ENCODE measurements at places on chromosomes 7 and 10.

DNA sequence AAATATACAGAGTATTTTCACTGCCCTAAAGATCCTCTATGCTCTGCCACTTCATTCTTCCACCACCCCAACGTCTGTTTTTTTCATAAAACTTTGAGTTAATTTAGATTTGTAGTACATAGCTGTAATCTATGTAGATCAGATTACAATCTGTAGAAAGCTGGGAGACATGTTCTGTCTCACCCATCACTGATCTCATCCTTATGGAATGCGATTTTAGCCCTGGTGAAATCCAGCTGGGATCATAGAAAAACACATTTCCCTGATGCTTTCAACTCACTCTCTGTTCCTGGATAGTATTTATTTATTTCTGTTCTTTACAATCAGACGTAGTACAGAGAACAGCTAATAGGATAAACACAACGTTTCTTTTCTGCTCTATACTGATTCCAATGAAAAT lies 521.0 kb downstream of the KIF20B start:
- no peak for DNase-seq

DNA sequence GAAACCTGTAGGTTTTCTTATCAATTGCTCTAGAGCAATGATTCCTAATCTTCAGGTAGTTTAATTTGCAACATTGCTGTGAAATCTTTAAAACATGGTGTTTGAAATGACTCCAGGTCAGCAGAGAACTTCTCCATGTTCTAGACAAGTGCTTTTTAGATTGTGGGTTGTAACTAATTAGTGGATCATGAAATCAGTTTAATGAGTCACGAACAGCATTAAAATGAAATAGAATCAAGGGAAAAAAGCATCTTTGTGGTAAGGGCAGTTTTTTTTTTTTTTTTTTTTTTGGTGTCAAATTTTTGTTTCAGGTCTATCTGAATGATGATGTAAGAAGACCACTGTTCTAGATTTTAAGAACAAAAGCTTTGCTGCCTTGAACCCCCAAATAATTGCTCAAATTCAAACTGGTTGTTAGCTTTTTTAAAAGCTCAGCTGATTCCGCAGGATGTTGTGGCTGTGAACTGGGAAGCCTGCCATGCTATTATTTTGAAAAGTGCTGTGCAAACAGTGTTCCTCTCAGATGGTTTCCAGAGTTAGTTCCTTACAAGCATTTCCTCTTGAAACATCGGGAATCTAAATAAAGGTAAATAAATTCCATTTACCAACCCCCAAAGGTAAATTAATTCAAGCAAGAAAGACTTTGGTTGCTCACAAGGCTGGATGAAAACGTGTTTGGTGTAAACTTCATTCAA lies 13.1 kb upstream of the PDK4 start:
- no peak for DNase-seq

DNA sequence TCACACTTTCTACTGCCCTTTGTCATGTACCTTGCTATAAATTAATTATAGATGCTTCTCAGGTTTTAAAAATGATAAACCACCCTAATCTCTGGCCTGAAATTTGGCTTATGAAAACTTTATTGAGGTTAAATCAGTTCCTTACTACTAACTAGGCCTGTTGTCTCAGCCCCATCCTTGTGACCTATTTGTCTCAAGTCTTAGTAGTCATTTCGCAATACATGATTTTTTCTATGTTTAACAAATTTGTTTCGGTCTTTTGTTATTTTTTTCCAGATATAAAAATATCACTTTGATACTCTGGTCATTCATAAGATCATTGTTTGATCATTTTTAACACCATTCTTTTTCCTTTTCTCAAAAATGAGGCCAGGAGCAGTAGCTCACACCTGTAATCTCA lies 411.6 kb downstream of the GFRA1 start:
- DNase-seq, result no peak

DNA sequence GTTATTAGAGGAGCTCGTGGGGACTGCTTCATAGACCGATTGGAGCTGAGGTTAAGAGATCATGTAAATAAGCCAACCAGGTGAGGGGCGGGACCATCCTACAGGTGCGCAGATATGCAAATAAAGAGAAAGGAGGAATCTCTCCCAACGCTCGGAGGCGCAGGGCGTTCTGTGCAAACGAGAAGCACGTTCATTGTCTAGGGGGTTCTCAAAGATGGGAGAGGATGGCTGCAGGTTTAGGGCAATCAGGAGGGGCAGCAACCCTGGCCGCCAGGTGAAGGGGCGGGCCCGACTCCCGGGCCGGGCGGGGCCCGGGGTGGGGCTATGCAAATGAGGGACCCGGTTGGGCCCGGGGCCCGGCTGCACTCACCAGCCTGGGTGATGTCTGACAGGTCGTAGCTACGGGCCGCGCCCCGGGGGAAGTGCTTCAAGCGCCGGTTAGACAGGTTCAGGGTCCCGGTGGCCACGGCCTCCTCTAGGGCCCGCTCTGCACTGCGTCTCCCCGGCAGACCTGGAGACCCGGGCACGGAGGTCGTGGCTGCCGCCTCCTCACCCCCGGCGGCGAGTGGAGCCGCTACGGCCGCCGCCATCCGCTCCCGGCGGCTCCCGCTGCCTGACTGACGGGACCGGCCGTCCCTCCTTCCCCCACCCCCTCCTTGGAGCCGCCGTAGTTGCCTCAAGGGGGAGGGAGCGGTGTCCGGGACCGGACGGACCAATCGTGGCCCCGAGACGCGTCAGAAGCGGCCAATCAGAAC lies at the start of gene LRCH4:
LRCH4 (minus strand) TSS at position 619 of the 755 bp plus-strand sequence; CDS start at position 590, 29 bp downstream.
- peak; percentile 45 for DNase-seq

- no peak for DNase-seq
These were observed 33.7 kb downstream of the NRBF2 start for GRCh38 chr10:63166742-63167258.

GRCh38 chr10:109926061-109926745 lies 2.9 kb upstream of the XPNPEP1 start:
- DNase-seq, result no peak

DNA sequence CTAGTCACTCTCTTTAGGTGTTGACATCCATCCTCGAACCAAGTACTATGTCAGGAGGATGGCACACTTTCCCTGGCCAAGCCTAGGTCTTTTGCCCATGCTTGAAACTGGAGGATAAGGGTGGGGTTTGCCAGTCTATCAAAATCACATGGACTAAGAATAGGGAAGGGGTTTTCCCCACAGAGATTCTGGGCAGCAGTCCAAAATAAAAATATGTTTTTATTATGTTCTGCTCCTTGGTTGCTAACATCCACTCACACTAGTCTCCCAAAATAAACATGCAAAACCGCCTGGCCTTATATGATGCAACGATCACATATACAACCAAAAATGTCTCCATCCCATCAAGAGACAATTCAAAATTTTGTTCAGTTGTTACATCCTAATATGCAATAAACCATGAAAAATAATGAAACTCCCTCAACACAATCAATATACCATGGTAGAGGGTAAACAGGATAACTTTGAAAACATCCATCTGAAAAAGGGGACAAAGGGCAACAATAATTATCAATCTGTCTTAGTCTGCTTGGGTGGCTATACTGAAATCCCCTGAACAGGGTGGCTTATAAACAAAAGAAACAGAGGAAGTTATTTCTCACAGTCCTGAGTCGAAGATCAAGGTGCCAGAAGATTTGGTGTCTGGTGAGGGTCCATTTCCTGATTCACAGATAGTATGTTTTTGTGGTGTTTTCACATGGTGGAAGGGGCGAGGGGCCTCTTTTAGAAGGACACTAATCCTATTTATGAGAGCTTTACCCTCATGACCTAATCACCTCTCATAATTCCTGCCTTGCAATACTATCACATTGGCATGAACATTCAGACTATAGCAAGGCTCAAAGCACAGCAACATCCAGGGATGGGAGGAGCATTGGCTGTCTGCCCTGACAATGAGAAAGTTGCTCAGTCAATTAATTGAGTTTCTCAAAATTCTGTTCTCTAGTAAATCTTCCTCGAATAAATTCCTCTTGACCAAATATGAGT lies 159.3 kb downstream of the ETV1 start:
- DNase-seq, result no peak

DNA sequence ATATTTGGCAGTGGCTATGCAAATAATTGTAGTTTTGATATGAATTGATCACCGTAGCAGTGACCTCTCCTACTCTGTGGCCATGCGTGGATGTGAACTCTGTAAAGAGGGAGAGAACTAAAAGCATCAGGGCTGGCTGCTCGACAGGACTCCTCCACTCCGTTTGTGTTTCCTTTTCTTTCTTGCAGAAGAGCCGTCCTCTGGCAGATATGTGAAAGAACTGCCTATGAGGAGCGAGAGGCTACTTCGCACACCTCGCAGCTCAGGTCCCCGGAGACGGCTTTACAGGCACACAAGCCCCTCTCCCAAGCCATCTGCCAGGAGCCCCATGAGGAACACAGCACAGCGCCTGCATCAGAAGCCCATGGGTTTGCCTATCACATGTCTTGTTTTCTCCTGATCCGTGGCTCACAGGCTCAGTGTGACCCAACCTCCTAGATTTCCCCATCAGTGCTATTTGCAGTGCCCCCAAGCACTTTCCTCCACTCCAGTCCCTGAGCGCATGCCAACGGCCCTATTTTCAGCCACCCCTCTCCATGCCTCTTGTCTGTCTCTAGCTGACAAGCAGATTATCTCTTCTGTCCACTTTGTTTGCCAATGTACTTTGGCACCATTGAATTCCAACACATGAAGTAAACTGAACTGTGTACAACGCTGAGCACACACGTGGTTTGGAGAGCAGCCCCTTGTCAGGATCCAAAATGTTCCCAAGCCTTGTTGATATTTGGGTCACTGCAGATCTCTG lies 164.3 kb upstream of the AKR1E2 start:
- no peak for DNase-seq

GRCh38 chr7:131897790-131898165 lies 341.4 kb upstream of the PODXL start:
- no peak for DNase-seq

- no peak for DNase-seq
These were observed 918 bp downstream of the DBNL start for GRCh38 chr7:44045226-44046014.

GRCh38 chr7:41268878-41269277 lies 434.0 kb downstream of the INHBA start:
- DNase-seq, result no peak

GRCh38 chr10:54665095-54665494 lies 135.9 kb downstream of the PCDH15 start:
- DNase-seq, result no peak

DNA sequence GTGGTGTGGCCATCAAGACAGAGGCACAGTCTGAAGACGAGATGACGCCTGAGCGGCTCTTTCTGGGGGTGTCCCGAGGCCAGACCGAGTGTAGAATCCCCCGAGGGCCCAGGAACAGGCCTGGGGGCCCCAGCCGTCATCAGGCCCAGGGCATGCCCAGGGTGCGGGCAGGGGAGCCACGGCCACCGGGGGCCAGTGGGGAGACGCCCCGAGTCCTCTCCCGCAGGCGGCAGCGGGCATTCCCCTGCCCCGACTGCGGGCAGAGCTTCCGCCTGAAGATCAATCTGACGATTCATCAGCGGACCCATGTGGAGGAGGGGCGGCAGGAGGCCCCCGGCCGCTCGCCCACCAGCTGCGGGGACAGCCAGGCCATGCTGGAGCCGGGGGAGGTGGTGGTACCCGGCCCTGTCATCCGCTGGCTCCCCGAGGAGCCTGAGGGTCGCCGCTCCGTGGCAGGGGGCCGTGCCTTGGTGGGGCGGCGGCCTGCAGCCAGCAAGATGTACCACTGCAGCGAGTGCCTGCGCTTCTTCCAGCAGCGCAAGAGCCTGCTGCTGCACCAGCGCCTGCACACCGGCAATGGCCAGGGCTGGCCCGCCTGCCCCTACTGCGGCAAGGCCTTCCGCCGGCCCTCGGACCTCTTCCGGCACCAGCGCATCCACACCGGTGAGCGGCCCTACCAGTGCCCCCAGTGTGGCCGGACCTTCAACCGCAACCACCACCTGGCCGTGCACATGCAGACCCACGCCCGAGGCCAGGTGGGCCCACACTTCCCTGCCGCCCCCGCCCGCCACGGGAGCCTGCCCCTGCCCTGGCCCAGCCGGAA lies 19.7 kb downstream of the ZNF783 start:
- DNase-seq, result no peak

All from stimulated activated CD4-positive, alpha-beta T cell treated with anti-CD3 and anti-CD28 coated beads, Interleukin-4, amount 100 ng/mL, for 4 hours (primary cell).